ENCODE measurements at places on chromosomes 13 and 19.
A peak's percentile ranks its signal among the peaks of the same experiment; 100 is the strongest.

DNA sequence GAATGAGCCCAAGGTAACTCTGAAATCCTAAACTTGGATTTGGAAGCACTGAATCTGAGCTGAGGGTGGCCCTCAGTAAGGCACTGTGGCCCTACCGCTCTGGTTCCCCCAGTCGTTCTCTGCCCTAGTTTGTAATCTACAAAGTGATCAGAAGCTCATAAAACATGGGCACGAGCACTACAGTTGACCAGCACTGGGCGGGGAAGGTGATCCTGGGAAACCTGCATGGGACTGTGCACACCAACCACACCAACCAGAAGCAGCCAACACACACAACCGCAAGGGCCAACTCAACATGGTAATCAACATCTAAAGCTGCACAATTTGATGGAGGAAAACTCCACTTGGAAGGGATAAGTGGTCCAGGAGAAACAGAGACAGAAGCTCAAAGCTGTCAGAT lies 22.9 kb downstream of the SLC7A1 start:
- no peak for DNase-seq

- no peak for DNase-seq
Observed at GRCh38 chr13:33381906-33382305, 96.4 kb upstream of the STARD13 start.

GRCh38 chr19:30634996-30635975 lies 263.1 kb downstream of the ZNF536 start:
- DNase-seq: no peak

DNA sequence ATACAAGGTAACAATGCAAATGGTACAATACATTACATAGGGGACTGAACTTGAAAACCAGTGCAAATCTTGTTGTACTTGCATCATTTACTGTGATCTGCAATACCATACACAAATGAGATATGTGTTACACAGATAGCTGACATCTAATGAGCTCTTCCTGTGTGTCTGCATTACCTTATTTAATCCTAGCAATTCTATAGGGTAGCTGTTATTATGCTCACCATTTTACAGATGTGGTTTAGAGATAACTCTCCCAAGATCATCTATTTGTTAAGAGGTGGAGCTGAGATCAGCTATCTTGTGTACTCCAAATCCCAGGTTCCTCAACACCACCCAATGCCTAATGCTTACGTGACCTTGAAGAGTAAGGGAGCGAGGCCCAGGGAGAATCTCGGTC lies 21.4 kb upstream of the SERP2 start:
- DNase-seq: no peak

DNA sequence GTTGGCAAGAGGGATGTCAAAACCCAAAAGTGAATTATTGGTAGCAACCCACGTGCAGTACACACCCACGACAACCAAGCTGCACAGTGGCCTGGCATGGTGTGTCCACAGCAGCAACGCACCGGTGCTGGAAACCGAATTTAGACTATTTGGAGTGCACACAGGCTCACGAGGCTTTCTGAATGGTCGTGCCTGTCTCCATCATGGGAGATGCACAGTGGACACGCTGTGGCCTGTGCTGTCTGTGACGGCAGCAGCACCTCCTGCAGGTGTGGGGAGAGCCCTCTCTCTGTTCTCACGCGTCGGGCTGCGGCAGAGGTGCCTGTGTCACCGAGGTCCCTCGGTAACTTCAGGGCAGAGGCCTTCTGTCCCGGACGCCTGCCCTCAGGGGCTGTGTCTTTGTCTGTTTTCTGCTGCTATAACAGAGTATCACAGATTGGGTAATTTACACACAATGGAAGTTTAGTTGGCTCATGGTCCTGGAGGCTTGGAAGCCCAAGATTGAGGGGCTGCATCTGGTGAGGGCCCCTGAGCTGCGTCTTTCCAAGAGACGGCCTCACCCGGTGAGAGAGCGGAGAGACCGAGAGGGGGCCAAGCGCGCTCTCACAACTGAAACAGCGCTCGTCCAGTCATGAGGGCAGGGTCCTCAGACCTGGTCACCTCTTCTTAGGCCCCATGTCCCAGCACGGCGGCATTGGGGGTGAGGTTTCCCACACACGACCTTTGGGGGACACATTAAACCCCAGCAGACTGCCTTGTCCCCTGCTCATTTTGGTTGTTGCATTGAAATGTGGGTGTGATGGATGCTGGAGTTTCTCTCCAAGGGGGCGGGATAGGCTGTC lies 9.1 kb upstream of the MCF2L start:
- DNase-seq: peak; percentile 22

DNA sequence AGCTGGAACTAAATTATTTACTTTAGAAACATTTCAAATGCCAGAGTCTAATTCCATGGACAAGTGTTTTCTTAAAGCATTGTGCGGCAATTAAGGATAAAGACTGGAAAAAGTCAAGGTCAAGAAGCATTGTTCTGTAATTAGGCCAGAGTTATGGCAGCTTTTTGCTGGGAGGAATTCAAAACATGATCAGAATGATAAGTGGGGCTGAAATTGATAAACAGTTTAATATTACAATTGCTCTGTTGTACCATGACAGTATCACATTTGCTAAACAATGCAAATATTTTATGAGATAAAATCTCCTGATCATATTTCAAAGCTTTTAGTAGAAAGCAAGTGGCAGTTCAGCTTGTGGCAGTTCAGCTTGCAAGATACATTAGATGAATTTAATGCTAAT lies 513.7 kb downstream of the GPC6 start:
- DNase-seq: no peak

DNA sequence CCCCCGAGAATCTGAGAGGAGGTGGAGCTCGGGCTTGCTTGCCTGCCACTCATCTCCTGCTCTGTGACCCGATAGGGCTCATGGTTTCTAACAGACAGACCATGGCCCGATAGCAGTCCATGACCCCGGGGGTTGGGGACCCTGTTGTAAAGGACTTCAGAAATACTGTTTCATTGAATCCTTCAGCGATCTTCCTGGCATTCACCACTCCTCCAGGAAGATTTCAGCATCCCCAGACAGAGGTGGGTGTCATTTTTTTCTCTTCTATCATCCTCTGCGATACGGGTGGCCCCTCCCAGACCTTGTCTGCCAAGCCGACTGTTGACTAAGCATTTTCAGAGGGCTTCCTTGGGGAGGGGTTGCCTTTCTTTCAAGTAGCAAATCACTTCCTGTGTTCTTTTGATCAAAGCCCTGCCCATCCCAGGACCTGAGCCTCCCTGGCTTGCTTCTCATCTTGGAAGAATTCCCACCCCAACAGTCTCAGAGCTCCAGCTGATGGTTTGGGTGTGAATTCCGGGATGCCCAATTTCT lies 1.7 kb downstream of the MYO1F start:
- DNase-seq: no peak

- DNase-seq: no peak
Observed at GRCh38 chr13:23699271-23699670, 129.1 kb downstream of the TNFRSF19 start.

GRCh38 chr19:55463583-55464031 lies 944 bp downstream of the C19orf85 start:
- no peak for DNase-seq

Data from dorsolateral prefrontal cortex (tissue), 122 donors.